Pancreas (tissue), 10 donors: ENCODE measurements at places on chromosomes 5 and 9. TPM values are rescaled to one million over a fixed set of nuclear protein-coding genes. Genes with fewer than 3 reads are reported as not detected.

- no peak for DNase-seq
These were observed 19.7 kb upstream of the F2R start for GRCh38 chr5:76696251-76696650.

- DNase-seq: no peak
These were observed 3.9 kb upstream of the TAL2 start for GRCh38 chr9:105658351-105658750.

The TEX10 gene
- 4.9 TPM for total RNA-seq

GRCh38 chr5:2727550-2727949 lies 23.9 kb downstream of the IRX2 start:
- DNase-seq: no peak
